ENCODE measurements at places on chromosomes 6 and 20.

DNA sequence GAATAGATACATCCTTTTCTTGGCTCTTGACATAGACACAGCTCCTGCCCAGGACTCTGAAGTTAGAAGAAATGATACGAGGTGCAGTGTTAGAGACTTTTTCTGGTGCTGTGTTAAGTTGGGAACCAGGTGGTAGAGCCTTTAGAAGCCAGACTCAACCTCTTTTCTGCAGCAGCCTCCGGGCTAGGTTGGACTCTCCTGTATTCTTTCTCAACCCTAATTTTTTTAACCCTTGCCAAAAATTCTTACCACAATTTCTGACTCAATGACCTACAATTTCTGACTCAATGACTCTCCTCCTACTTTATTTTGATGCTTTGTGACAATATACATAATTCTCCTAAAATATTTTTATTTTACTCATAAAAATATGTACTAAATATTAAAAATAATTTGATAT, 127.4 kb upstream of the PRL start:
- no peaks in the 10 kb centered on the region for H3K36me3 ChIP-seq
- no peaks in the 10 kb centered on the region for H3K4me1 ChIP-seq
- DNase-seq = no peak
- H3K4me3 ChIP-seq = no peak overlapping the region
- H3K27ac ChIP-seq = no peak overlapping the region
- no peaks in the 10 kb centered on the region for H3K27me3 ChIP-seq

DNA sequence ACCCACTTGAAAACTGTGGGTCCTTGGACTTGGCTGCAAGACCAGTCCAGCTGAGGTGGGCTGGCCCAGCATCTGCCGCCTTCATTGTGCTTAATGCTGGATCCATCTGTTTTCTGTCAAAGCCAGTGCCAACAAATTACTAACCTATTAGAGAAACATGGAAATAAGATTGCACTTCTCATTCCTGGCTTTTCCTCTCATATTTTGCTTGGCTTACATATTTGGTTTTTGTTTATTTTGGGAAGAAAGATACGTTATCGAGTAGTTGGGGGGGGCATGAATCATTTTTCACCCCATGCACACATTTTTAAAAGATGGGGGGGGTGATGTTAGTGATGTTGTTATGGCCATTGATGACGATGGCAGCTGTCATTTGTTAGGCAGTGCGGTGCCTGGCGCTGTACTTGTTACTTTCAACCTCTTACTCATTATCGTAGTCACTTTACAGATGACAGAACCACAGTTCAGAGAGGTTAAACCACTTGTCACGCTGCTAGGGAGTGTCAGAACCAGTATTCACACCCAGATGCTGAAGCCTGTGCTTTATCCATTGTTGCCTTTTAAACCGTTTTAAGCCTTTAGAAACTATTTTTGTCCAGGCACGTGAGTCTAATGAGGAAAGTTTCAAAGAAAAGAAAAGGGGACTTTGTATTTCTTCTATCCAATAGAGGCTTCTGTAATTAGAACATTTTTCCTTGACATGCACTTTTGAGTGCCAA, 180.0 kb downstream of the TMEM242 start:
- H3K4me3 ChIP-seq = no peak overlapping the region
- H3K27me3 ChIP-seq = no peaks in the 10 kb centered on the region
- H3K4me1 ChIP-seq = peaks cover 21% of the 10 kb centered on the region
- H3K36me3 ChIP-seq = peaks cover 16% of the 10 kb centered on the region
- DNase-seq = no peak

DNA sequence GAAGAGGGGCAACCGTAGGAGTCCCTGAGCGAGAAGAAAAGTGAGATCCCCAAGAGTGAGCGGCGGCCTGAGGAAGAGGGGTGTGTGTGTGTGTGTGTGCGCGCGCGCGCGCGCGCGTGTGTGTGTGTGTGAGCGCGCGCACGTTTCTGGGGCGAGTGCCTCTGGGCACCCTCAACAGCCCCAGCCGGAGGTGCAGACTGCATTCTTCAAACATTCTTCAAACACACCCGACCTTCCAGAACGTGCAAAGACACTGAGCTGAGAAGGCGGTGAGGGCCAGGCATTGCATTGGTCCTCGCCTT, 76.2 kb upstream of the FOXP4 start:
- H3K27me3 ChIP-seq = no peaks in the 10 kb centered on the region
- no peak overlapping the region for H3K4me3 ChIP-seq
- peaks cover 3% of the 10 kb centered on the region for H3K4me1 ChIP-seq
- H3K36me3 ChIP-seq = no peaks in the 10 kb centered on the region
- H3K27ac ChIP-seq = no peak overlapping the region

- H3K36me3 ChIP-seq = no peaks in the 10 kb centered on the region
- no peaks in the 10 kb centered on the region for H3K27me3 ChIP-seq
- no peak for DNase-seq
- H3K4me1 ChIP-seq = peaks cover 18% of the 10 kb centered on the region
Observed at GRCh38 chr6:57432157-57432556, 114.7 kb downstream of the PRIM2 start.

DNA sequence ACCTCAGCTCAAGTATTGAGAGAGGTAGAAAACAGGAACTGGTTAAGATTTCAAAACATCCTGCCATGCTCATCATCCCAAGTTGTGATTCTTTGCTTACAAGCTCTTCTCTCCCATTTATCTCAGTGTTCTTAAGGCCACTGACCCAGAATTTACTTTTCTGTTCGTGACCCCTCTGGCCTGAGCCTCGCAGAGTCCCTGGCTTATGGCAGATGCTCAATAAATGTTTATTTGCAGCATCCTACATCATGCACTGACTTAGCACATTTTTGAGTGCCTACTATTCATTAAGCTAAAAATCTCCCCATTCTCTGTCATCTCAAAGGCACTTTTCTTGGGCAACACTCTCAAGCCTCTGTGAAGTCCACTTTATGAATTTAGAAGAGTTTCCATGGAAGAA, 33.4 kb upstream of the MC3R start:
- no peaks in the 10 kb centered on the region for H3K27me3 ChIP-seq
- no peaks in the 10 kb centered on the region for H3K4me1 ChIP-seq
- no peaks in the 10 kb centered on the region for H3K36me3 ChIP-seq
- no peak overlapping the region for H3K27ac ChIP-seq

DNA sequence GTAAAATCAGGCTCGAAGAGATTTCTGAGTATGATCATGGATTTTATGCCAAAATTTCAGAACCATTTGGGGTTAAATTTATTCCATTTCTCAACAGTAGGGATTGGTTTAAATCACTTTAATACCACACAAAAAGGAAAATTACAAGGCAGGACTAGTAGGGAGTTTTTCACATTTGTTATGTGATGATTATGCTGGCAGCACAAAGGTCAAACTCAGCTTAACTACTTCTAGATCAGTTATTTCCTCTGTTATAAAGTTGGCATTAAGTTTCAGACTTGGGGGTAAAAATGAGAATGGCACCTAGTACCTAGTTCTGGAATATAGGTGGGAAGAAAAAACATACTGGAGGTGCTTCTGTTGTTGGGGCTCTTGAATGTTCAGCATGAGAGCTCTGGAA, 39.5 kb downstream of the PHF3 start:
- H3K4me1 ChIP-seq = peaks cover 46% of the 10 kb centered on the region
- no peak overlapping the region for H3K27ac ChIP-seq
- H3K4me3 ChIP-seq = no peak overlapping the region

All from psoas muscle (tissue), 8 donors.